ENCODE measurements at places on chromosomes 16 and 17.
A peak's percentile ranks its signal among the peaks of the same experiment; 100 is the strongest.

DNA sequence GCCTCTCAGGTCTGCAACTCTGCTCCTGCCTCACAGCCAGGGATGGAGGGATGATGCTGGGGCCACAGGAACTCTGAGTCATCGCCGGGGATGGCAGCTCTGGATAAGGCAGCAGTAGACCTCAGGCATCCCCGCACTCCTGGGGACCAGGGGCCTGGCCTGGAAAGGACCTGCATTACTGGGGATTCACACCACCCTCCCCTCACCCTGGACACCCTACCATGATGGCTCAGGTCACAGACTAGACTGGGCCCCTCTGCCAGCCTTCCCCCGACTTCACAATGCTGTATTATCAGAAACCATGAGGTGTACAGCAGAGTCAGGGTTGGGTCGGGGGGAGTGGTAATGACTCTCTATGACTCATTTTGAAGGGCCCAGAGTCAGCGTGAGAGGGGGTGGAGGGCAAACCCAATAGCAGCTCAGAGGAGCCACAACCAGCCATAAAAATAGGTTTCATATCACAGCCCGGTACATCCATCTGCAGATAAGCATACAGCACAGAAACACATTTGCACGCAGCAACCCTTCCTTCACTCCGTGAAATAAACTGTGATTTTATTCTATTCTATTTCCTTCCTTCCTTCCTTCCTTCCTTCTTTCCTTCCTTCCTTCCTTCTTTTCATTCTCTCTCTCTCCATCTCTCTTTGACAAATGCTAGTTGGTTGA lies 28.8 kb downstream of the DYNLRB2 start:
- DNase-seq = peak; percentile 49

DNA sequence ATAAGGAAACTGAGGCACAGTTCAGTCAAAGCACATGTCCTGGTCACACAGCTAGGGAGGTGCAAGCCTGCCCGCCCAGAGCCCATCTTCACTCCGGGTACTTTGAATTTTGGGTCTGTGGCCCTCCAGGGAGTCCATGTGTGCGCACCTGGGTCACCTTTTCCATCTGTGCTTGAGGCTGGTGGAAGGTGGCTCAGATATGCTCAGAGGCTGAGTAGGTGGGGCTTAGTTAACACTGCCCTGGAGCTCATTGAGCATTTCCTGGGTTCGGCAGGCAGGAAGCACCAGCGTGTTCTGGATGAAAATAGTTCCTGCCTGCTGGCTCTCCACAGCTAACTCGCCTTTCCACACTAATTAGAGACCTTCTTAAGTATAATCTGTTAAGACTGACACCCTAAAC lies 19.2 kb downstream of the FAM234A start:
- DNase-seq = no peak

DNA sequence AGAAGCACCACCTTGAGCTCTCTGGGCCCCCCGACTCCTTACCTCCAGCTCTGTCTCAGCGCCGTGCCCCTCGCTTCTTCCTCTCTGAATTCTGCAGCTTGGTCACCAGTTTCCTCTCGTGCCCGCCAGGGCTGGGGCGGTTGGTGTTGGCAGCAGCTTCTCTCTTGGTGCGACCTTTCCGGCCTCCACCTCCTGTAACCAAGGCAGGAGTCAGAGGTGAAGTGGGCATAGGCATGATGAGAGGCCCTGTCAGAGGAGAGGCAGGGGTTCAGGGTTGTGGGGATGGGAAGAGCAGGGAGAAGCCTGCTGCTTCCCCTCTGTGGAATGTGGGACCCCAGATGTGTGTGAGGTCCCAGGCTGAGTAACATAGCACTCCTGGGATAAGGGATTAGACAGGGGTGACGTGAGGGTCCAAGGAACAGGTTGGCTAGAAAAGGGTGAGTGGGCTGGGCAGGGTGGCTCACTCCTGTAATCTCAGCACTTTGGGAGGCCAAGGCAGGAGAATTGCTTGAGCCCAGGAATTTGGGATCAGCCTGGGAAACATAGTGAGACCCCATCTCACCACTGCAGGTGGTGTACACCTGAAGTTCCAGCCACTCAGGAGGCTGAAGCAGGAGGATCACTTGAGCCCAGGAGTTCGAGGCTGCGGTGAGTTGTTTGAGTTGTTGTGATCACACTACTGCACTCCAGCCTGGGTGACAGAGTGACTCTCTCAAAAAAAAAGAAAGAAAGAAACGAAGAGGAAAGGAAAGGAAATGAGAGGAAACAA lies 626 bp downstream of the NUPR1 start:
- no peak for DNase-seq

GRCh38 chr17:27984816-27985215 lies 57.7 kb upstream of the NLK start:
- no peak for DNase-seq

GRCh38 chr16:68385371-68385770 lies 62.9 kb downstream of the SMPD3 start:
- DNase-seq = no peak

GRCh38 chr17:38898291-38898679 lies 27.1 kb upstream of the LASP1NB start:
- no peak for DNase-seq

DNA sequence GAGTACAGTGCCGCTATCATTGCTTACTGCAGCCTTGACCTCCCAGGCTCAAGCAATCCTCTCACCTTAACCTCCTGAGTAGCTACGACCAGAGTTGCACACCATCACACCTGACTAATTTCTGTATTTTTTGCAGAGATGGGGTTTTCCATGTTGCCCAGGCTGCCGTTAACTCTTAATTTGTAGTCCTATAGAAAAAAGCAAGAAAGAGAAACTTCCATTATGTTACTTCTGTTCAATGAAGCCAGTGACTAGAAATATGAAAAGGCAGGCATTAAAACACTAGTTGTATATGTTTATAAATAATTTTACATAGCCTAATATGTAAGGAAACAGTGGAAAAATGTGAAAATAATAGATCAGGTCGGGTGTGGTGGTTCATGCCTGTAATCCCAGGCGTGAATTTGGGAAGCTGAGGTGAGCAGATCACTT lies 9.7 kb downstream of the RAD51C start:
- no peak for DNase-seq

- DNase-seq = peak; percentile 68
These were observed 26.5 kb downstream of the YPEL2 start for GRCh38 chr17:59357929-59358328.

- DNase-seq = no peak
These were observed 8.4 kb downstream of the ARL2BP start for GRCh38 chr16:57253466-57253865.

DNA sequence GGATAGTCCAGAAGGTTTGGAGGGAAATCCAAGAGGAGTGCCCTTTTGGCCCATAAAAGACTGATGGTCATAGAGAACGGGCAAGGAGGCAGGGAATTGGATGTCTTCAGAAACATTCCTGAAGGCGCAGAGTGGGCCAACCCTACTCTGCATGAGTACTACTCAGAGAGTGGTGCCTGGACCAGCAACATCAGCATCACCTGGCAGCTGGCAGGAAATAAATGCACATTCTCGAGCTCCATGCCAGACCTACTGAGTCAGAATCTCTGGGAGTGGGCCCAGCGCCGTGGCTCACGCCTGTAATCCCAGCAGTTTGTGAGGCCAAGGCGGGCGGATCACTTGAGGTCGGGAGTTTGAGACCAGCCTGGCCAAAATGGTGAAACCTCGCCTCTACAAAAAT lies 27.1 kb upstream of the SLC39A11 start:
- DNase-seq = no peak

DNA sequence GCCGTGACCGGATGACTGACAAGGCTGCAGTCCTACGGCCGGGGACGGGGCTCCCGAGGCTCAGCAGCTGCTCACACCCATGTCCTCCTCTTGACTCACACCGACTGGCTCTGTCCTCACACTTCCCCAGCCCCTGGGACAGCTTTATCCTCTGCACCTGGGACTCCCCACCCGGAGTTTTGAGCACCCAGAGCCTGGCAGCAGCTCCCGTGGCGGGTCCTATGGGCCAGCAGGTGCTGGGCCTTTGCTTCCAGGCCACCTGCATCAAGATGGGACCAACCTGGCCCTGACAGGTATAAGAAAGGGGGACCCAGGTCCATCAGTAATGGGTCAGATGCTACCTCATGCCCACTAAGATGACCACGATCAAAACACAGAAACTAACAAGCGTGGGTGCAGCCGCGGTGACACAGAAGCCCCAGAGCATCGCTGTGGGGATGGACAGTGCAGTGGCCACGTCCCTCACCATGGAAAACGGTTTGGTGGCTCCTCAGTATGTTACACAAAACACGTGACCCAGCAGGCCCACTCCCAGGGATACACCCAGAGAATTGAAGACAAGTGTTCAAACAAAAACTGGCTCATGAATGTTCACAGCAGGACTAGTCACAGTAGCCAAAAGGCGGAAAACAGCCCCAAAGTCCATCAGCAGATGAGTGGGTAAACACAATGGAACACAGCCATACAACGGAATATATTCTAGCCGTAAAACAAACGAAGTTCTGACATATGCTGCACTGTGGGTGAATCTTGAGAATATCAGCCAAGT lies 3.3 kb upstream of the NOTUM start:
- no peak for DNase-seq

- DNase-seq = no peak
These were observed 24.0 kb downstream of the CEP295NL start for GRCh38 chr17:78878871-78879527.

DNA sequence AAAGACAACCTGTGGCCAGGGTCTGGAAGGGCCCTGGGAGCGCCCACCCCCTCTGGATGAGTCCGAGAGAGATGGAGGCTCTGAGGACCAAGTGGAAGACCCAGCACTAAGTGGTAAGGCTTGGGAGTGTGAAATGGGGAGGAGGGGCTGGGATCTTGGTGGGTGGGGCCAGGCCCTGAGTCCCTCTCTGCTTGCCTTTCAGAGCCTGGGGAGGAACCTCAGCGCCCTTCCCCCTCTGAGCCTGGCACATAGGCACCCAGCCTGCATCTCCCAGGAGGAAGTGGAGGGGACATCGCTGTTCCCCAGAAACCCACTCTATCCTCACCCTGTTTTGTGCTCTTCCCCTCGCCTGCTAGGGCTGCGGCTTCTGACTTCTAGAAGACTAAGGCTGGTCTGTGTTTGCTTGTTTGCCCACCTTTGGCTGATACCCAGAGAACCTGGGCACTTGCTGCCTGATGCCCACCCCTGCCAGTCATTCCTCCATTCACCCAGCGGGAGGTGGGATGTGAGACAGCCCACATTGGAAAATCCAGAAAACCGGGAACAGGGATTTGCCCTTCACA lies 1.2 kb upstream of the STARD3 start:
- no peak for DNase-seq

DNA sequence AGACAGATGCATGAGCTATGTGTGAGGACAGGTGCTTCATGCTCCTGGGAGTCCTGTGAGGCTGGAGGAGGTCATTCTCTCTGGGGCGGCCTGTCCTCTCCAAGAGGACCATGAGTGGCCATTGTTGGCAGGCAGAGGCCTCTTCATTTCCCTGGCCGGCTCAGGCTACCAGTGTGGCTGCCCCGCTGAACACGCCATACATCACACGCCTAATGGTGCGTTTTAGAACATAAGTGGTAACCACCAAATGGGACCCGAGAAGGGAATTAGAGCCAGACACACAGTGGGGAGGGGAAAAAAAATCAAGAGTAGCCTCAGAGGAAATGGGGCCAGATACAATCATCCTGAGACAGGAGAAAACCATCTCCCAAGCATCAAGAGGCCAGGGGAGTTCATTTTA lies 140.0 kb downstream of the SPACA3 start:
- DNase-seq = no peak

DNA sequence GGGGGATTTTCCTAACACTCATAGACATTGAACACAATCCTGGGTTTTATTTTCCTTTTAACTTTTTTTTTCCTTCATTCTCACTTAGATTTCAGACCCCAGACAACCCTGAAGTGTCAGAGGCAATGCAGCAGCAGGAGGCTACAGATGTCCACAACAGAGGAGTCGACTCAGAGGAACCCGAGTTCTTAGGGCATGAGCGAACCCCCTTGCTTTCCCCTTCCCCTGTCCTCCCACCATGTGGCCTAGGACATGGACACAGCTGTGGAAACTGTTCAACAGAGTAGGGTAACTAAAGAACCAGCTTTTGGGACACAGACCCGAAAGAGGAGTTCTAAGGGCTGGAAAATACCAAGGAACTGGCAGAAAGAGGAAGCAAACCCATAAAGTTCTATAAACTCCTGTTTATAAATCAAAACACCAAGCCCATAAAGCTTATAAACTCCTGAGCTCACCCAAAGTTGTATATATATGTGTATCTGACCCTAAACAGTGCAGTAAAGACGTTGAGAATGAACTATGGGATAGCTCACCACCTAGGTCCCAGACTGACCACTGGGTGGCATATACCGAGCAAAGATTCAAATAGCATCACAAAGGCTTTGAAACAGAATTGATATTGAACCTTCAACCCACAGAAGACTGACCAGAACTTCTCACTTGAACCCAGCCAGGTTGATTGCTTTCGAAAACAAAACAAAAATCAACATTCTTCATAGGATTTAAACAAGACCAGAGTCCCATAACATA lies 33.9 kb downstream of the CMTM4 start:
- peak; percentile 22 for DNase-seq

DNA sequence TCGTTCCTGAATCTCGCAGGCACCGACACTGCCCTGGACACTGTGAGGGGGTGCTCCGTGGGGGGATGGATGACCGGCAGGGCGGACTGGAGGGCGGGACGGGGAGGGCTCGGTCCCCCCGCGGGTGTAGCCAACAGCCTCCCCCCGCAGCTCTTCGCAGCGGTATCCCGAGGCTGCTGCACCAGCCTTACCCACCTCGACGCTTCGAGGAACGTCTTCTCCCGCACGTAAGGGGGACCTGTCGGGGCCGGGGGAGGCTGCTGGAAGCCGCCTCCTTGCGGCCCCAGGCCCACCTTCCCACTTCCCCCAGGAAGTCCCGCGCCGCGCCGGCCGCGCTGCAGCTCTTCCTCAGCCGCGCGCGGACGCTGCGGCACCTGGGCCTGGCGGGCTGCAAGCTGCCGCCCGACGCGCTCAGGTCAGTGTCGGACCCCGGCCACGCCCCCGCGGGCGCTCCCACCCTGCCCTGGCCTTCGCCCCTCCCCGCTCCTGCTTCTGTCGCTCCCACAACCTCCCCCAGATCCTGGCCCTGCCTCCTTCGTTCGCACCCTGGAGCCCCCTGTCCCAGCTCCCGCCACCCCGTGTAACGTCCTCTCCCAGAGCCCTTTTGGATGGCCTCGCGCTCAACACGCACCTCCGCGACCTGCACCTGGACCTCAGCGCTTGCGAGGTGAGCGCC lies 3.3 kb downstream of the CARMIL2 start:
- no peak for DNase-seq

DNA sequence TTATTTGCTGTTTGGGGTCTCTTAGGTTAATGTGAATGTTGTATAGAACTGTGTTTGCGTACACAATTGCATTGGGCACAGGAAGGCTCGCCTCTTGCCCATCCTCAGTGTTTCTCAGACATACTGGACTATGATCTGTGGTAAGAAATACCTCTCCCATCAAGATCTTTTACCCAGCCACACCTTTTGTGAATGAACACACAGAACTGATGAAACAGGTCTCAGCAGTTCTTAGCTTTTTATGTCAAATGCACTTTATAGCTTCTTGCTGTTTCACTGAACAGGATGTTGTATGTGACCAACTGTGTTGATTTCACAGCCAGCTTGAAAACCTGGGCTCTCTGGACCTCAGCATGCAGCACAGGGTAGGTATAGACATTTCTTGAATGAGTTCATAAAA lies 31.5 kb downstream of the HAPSTR1 start:
- DNase-seq = no peak

- no peak for DNase-seq
These were observed 4.7 kb downstream of the DNAH17 start for GRCh38 chr17:78572239-78573205.

GRCh38 chr16:85573696-85574641 lies 39.2 kb upstream of the GSE1 start:
- DNase-seq = peak; percentile 52

Measured in suppressor macrophage treated with lipopolysaccharide for 1 hour (primary cell).